ENCODE measurements at places on chromosomes 1 and 21. TPM values are rescaled to one million over a fixed set of nuclear protein-coding genes. Genes with fewer than 3 reads are reported as not detected.
A peak's percentile ranks its signal among the peaks of the same experiment; 100 is the strongest.

DNA sequence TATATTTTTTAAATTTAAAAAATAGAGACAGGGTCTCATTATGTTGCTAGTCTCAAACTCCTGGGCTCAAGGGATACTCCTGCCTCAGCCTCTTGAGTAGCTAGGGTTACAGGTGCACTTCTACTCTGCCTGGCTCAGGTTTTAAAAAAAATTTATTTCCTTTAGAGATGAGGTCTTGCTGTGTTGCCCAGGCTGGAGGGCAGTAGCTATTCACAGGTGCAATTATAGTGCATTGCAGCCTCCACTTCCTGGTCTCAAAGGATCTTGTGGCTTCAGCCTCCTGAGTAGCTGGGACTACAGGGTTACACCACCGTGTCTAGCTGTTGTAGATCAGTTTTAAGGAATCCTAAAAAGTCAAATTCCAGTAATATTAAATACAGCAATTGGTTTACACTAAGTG, 5.0 kb downstream of the RNF11 start:
- DNase-seq = no peak

The LCE2C gene
- not detected for total RNA-seq

The PCAT6 gene
- total RNA-seq = not detected

DNA sequence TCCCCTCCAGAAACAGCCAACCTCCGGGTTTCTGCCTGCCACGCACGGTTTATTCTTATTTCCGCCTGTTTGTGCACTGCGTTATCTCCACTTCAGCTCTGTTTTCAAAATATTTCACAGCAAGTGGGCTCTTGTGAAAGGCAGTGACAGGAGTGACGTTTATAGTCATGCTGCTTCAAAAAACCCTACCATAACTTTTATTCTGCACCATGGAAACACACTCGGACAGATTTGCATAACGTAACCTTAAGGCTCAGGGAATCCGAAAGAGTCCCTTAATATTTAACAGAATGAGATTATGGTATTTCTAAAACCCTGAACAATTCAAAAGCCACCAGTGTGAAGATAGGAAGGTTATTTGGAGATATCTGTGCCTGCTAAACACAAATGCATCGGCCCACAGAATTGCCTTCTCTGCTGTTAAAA, 782 bp upstream of the SDE2 start:
- no peak for DNase-seq

The CSF3R gene
- 5.6 TPM for total RNA-seq

- no peak for DNase-seq
These were observed 3.9 kb upstream of the P3R3URF start for GRCh38 chr1:46180082-46180616.

The SYPL2 gene
- 2.6 TPM for total RNA-seq

DNA sequence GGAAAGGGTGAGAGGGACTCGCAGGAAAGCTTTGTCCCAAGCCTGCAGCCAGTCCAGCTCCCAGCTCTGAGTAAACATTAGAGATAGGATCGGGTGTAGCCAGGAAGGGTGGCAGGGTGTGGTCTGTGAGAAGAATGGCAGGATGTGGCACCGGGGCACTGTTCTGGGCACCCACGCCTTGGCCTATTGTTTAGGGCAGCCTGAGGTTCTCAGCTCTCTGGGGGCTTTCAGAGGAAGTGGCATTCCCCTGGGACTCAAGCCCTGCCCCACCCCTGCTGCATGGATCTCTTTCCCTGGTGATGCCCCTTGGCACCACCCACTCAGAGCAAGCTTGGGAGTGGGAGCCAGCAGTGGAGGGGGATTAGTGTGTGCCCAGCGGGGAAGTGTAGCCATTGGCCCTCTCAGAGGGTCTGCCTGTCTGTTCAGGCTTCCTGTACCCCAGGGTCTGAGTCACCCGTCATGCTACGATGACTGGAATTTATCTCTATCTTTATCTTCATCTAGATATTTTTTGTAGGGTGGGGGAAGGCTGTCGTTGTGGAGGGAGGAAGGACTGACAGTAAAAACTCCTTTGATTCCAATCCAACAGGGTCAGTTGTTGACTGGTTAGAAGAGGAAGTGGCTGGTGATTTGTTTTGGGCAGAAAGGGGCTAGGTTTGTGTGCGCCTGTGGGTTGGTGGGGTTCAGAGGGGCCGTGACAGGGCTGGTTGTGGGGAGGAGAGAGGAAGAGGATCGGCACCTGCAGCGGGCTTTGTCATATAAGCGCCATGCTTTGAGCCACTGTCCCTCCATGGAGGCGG, 31.6 kb downstream of the SOX13 start:
- no peak for DNase-seq

DNA sequence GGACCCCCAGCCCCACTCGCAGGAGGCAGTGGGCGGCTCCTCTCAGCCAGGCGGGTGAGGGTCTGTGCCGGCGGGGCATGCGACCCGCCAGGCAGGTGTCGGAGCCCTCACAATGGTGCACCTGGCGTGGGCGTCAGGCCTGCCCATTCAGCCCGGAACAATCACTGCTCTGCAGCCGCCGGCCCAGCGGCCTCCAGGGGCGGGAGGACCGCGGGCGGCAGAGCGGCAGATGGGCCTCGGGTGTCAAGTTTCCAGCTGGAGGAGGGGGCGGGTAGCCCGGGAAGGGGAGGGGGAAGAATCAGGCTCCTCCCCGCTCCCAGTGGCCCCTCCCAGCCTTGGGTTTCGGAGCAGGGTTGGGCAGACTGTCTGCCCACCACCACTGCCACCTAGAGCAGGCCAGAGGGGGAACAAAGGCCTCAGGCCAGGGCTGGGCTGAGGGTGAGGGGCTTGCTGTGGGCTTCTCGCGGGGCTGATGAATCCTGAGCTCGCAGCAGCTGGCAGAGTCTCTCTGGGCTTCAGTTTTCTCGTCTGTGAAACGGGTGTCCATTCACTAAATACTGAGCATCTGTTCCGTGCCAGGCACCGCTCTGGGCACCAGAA, 39.5 kb upstream of the CASZ1 start:
- peak; percentile 60 for DNase-seq

GRCh38 chr1:201999625-202000238, 10.7 kb upstream of the ELF3 start:
- no peak for DNase-seq

DNA sequence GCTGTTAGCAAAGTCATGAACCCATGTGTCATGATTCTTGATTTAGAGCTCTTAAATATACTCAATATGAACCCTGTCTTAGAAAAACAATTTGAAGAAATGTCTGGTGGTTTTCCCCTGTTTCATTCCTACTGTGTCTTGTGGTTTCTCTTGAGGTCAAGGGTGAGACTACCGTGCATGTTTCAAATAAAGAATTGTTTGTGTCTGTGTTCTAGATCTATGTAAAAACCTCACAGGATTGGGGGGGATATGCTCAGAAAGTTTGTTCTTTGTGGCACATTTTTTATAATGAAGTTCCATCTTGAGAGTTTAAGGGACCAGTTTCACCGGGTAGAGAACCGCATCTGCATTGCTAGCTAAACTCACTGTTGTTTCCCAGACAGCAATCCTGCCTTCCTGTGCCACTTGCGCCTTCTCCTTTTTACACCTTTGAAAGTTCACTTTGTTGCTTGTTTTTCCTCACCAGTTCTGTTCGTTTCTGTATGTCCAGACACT, 30.9 kb upstream of the CACYBP start:
- DNase-seq = no peak

- no peak for DNase-seq
These were observed 15.1 kb downstream of the ZBTB8A start for GRCh38 chr1:32554288-32554687.

- DNase-seq = no peak
These were observed 2.7 kb downstream of the HIVEP3 start for GRCh38 chr1:41915786-41916571.

GRCh38 chr1:36693161-36693525, 210.4 kb upstream of the CSF3R start:
- no peak for DNase-seq

DNA sequence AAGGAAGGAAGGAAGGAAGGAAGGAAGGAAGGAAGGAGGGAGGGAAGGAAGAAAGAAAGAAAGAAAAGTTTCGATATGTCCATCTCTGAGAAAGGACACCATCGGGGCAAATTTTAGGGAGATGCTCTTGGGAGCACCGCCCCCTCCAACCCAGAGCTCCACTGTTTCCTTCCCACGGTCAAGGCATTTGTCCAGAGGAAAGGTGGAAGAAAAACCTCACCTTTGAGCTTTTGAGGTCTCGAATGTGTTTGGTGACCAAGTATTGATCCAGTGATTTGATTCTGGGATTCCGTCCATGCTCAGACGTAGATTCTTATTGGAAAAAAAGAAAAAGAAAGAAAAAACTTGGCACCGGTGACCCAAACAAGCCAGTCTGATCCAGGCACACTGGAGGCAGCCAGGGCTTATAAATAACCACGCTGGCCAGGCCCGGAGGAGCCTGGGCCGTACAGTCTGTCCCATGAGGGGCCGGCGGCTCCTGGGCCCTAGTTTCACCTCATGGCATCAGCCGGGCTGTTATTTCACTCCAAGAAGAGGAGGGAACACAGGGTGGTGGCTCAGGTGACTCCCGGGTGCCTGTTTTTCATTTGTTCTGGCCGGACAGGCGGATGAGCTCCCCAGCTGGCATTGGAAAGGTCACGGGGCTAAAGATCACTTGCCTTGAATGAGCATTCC, 36.1 kb upstream of the SLC25A33 start:
- no peak for DNase-seq

GRCh38 chr21:32756096-32756495, 15.5 kb downstream of the PAXBP1 start:
- no peak for DNase-seq

DNA sequence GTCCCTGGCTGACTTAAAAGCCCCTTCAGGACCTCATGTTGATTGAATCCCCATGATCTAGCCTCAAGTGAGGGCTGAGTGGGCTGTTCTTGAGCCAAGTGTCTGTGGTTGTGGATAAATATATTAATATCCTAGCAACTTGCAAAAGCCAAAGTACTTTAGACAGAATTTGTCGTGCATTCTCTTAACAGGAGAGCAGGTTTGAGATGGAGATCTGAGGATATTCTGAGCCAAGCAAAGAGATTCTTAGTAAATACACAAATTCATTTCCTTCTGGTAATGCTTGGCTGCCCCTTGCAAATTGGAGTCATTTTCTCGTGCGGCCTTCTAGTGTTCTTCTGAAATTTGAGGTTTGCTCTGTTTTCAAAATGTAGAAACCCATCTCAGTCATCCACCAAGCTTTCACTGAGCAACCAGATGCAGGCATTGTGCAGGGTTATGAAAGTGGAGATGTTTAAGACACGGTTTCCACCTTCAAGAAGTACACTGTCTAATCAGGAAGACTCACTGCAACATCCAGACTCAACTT, 242.1 kb upstream of the JUN start:
- DNase-seq = no peak

GRCh38 chr21:41737651-41738324, 29.1 kb downstream of the RIPK4 start:
- no peak for DNase-seq

DNA sequence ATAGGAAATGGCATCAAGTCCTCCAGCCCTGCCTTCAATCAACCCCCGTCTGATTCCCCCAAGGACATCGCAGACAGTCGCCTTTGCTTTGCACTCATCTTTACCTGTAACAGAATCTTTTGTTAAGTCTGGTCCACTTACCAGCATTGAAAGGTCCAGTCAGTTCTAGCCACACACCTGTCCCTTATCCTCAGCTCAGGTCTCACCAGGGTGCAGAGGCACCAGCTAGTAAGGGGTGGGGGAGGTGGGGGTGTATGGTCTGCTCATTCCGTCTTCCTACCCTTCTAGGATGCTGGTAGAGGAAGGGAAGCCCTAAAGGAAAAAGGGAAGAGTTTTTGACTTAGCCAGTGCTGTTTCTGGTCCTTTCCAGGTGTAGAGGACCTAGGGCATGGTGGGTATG, 427.7 kb downstream of the MATN1 start:
- DNase-seq = no peak

DNA sequence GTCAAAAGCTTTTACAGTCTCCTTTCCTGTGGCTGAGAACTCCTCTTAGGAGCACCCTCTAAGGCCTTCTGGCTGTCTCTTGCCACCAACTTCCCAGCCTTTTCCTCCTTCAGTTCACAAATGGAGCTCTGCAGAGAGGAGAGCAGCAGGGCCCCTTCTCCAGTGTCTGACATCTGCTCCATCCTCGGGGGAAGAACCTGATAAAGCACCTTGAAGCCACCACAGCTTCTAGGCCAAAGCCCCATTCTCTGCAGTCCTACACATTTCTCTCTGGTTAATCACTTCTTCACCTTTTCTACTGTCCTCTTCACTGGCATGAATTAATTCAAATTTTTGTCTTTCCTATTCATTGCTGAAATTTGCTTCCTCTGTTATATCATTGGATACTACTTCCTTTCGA, 378.1 kb upstream of the POU3F1 start:
- no peak for DNase-seq

- no peak for DNase-seq
These were observed 109.0 kb downstream of the ZMYM4 start for GRCh38 chr1:35377555-35377954.

- no peak for DNase-seq
These were observed 38.5 kb upstream of the ID3 start for GRCh38 chr1:23597635-23598388.

DNA sequence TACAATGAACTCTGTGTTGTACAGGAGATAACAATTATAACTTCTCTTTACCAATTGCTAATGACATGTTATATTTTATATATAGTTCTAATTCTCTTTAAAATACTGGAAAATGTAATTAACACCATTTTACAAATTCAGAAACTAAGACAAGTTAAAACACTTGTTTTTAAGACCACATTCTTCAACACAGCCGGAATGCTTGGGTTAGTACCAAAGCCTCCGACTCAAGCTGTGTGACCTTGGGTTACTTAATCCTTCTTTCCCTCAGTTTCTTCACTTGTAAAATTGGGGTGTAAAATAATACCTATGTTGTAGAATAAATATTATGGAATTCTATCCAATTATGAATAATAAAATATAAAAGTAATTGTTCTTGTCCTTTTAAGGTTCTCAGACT, 378.7 kb downstream of the USH2A start:
- DNase-seq = no peak

- DNase-seq = no peak
These were observed 3.6 kb upstream of the HHAT start for GRCh38 chr1:210325026-210325670.

- no peak for DNase-seq
These were observed 7.5 kb downstream of the LPAR3 start for GRCh38 chr1:84885469-84885868.

- no peak for DNase-seq
These were observed 8.3 kb downstream of the ELF3 start for GRCh38 chr1:202018468-202019234.

The ALX3 gene
- total RNA-seq = not detected

GRCh38 chr1:59393211-59394180, 96.6 kb downstream of the FGGY start:
- peak; percentile 96 for DNase-seq

DNA sequence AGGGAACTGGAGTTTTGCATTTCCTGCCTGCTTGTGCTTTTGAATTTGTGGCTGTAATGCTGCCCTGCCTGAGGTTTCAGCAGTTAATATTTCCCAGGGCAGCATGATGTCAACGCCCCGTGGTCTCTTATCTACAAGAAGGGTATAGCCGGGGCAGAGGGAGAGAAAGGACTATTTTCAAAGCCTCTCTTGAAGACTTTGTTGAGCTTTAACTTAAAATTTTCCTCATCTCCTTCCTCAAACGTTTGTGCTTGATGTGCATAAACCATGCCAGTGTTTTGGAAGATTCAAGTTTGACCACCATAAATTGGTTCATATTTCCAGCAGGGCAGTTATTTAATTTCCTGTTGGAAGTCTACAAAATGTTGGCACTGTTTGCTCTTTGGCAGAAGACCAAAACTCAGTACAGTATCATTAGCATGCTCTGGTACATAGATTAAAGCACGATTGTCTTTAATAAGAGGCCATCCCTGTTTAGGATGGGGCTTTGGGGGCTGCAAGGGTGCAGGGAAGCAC, 43.4 kb downstream of the ROR1 start:
- DNase-seq = no peak

GRCh38 chr1:78619803-78620579, at the start of gene IFI44L:
Gene IFI44L, plus strand, starts transcription at chr1:78620448. Its CDS starts 7,468 bp downstream, at chr1:78627916.
- peak; percentile 59 for DNase-seq

The CDC73 gene
- 47.9 TPM for total RNA-seq

The ORC1 gene
- not detected for total RNA-seq
